Thoracic aorta (tissue), 2 donors: ENCODE measurements at places on chromosomes 7 and 10.

DNA sequence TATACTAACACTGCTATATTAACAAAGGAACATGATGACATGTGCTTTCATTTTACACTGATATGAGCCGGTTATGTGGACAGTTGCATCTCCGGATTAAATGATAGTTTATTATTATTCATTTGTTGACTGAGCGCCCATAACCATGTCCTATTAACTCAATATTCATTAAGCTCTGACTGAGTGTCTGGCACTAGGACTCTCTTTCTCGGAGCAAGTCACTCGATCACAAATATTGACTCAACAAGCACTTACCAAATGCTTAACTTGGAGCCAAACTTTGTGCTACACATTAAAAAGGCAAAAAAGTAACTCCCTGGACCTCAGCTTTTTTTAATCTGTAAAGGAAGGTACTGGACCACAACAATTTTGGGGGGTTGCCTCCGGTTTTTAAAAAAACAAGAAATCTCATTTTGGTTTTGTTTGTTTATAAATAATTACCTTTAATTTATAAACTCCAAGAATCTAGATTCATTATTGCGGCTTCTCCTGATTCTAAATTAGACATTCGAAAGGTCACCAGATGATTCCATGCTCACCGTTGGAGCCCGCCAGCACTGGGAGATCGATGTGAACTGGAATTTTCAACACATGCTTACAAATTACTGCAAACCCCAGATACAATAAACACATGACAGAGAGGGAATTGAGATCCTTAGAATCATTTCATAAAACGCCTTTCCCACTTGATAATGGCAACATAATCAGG, 8.9 kb upstream of the LYZL1 start:
- no peak for DNase-seq

DNA sequence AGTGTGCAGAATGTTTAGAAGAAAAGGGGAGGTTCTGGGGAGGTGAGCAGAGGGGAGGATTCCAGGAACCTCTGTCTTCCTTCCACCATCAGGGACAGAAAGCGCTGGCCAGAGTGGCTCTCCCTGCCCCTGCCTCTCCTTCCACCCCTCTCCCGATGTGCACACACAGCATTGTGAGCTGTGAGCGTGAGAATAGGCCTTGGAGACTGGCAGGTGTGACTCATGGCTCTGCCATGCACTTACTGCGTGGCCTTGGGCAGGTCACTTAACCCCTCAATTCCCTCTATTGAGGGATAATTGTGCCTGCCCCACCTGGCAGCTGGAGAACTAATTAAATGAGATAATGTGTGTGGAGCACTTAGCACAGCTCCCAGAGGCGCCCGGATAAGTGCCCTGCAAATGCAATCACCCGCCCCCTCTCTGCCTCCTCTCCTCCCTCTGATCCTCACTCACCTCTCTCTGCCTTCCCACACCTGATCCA, 115.4 kb downstream of the ZMIZ1 start:
- no peak for DNase-seq

DNA sequence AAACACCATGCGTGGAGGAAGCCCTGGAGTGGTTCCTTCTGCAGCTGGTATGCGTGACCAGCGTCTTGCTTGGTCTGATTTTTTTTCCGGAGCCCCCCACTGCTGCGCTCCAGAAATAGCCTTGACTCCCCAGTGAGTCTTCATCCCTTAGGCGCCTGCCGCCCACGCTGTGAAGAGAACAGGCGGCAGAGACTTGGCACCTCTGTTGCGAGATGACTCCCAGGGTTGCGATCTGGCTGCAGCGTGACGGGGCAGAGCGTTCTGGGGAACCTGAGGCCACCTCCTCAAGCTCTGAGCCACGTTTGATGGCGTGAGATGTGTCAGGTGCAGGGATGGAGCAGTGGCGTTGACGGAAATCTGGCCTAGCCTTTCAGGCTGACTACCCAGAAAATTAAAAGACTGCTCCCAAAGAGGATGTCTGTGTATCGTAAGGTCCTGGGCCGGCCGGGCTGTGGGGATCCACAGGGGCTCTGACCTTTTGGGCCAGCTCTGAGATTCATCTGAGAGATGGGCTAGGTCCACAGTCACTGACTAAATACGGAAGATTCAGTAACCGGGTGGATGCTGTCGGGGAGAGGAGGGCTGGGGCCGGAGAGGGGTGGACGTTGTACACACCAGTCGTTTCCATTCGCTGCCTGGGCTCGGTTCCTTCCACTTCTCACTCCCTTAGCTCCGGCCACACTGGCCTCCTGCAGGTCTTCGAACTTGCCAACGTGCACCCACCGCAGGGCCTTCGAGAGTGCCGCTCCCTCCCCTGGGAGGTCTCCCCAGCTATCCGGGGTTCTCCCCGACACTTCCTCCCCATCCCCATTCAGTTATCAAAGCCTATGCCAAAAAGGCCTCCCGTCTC, 33.8 kb downstream of the PFKFB3 start:
- DNase-seq = no peak

- DNase-seq = no peak
These were observed 9.1 kb downstream of the MDFIC start for GRCh38 chr7:114930829-114931655.
